Transverse colon (tissue), 4 donors: ENCODE measurements at places on chromosomes 5 and 9. TPM values are rescaled to one million over a fixed set of nuclear protein-coding genes. Genes with fewer than 3 reads are reported as not detected.

The PRLR gene
- 11.1 TPM for total RNA-seq

The GDA gene
- total RNA-seq, result 1.2 TPM

GRCh38 chr5:58048185-58048925, 411.5 kb downstream of the PLK2 start:
- no peaks in the 10 kb centered on the region for H3K36me3 ChIP-seq
- H3K27ac ChIP-seq, result no peak overlapping the region
- no peak overlapping the region for H3K4me3 ChIP-seq
- no peak for DNase-seq

The SPATA31E1 gene
- not detected for total RNA-seq

The C9orf72 gene
- 31.0 TPM for total RNA-seq

GRCh38 chr5:172410662-172411483, 43.5 kb downstream of the SH3PXD2B start:
- H3K4me3 ChIP-seq, result no peak overlapping the region
- DNase-seq, result no peak
- no peaks in the 10 kb centered on the region for H3K27me3 ChIP-seq

DNA sequence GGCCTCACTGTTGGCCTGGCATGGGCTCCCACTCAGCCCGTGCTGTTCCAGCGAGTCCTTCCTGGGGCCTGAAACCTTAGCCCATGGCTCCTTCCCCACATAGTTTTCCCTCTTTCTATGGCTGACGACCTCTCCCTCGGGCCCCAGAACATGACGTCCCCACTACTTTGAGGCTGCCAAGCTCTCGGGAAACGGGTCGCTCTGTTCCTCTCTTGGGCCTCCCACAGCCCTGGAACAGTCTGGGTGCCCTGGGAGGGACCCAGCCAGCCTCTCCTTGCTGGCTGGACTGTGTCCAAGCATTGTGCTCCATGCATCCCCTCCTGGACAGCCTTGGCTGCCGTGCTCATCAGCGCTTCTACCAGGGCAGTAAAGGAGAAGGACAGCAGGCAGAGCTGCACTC, 118.3 kb downstream of the SYK start:
- DNase-seq, result no peak
- H3K4me1 ChIP-seq, result no peaks in the 10 kb centered on the region
- no peaks in the 10 kb centered on the region for H3K27me3 ChIP-seq
- H3K4me3 ChIP-seq, result no peak overlapping the region

DNA sequence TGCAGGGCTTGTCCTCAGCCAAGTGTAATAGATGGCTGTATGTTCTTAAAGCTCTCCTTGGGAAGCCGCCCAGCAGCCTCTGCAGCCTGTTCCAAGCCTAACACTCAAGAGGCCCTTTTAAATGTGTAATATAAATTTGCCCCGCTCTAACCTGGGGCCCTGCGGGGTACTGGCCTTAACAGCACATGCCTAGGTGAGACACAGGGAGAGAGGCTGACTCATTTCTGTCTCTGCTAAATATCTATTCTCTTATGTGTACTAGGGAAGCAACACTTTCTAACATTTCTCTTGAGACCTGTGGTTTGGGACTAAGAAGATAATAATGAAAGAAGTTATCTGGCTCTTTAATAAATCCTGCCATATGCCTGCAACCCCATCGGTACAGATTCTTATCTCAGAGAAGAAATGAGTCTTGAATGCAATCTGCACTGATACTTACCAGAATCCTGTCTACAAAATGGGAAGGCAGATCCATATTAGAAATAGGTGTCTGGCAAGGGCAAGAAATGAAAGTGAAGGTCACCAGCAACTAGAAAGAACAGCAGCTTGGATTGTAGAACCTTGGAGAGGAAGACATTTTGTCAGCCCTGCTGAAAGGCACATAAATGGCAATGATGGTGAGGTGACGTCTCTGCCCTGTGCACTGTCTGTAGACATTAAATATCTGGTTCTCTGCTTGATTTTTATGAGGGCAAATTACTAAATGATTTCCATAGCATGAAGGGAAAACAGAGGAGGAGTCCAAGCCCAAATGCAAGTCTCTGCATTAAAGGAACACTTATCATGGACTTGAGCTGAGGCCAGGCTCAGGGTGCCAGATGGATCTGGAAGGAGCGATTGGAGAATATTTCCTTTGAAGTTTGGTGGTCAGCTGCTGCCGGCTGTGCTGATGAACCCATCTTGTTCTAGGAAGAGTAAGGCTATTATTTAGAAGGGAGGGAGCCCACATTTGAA, 14.5 kb upstream of the TGFBI start:
- H3K4me3 ChIP-seq, result no peak overlapping the region
- no peak for DNase-seq
- H3K27me3 ChIP-seq, result no peaks in the 10 kb centered on the region
- H3K27ac ChIP-seq, result peak overlapping the region; percentile 55

The FBLL1 gene
- total RNA-seq, result 0.96 TPM

The IL6ST gene
- total RNA-seq, result 51.3 TPM

The KIF27 gene
- 5.2 TPM for total RNA-seq

GRCh38 chr9:109052416-109052815, 39.1 kb upstream of the CTNNAL1 start:
- no peaks in the 10 kb centered on the region for H3K27me3 ChIP-seq
- H3K27ac ChIP-seq, result no peak overlapping the region
- no peaks in the 10 kb centered on the region for H3K36me3 ChIP-seq
- DNase-seq, result no peak

- H3K4me3 ChIP-seq, result no peak overlapping the region
- no peaks in the 10 kb centered on the region for H3K27me3 ChIP-seq
- no peaks in the 10 kb centered on the region for H3K36me3 ChIP-seq
These were observed 548.3 kb downstream of the SEMA5A start for GRCh38 chr5:8997542-8998070.
